Amniotic stem cell (primary cell): ENCODE measurements at places on chromosomes 13 and 19.

GRCh38 chr19:58325311-58326022 lies 1.3 kb upstream of the ZSCAN22 start:
- no peak for DNase-seq

GRCh38 chr13:112132142-112132541 lies 65.2 kb downstream of the SOX1 start:
- no peak for DNase-seq

DNA sequence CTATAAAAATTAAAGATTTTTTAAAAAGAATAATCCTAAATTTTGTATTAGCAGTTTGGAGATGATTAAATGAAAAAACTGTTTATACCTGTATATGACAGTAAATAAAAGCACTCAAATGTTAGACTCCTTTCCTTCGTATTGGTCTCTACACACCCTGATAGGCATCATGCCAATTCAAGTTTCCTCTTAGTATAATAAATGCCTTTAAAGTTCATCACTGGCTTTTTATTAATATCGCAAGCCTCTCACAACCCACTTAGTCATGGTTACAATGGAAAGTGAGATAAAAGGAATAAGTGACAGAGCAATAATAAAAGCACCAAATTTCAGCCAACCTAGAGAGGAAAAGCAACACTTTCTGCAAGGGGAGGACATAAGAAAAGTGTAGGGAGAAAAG lies 102.2 kb downstream of the PIBF1 start:
- no peak for DNase-seq

- no peak for DNase-seq
These were observed 964 bp downstream of the KHSRP start for GRCh38 chr19:6423499-6424194.

- DNase-seq: no peak
These were observed 17.4 kb upstream of the ATXN8OS start for GRCh38 chr13:70090036-70090723.

- no peak for DNase-seq
These were observed 109.7 kb upstream of the RNF113B start for GRCh38 chr13:98286799-98287198.

- DNase-seq: no peak
These were observed 4.4 kb upstream of the TMEM272 start for GRCh38 chr13:51849145-51850101.

DNA sequence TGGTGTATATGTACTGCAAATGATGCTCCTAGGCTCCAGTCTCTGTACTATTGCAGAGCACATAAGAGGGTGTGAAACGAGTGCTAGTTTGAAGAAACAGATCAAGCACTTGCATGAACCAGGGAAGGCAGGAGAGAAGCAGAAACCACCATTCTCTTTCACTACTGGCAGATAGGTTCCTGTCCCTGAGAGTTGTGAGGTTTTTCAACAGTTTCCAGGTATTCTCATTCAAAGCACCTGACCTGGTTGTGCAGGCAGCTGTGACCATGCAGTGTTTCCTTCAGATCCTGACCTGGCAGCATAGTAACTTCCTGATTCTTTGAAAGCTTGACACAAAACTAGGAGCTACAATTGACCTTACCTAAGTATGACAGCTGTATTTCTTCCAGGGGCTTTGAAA lies 164.9 kb downstream of the UFM1 start:
- no peak for DNase-seq

GRCh38 chr19:54616057-54616456 lies 14.2 kb upstream of the LILRB1 start:
- no peak for DNase-seq

DNA sequence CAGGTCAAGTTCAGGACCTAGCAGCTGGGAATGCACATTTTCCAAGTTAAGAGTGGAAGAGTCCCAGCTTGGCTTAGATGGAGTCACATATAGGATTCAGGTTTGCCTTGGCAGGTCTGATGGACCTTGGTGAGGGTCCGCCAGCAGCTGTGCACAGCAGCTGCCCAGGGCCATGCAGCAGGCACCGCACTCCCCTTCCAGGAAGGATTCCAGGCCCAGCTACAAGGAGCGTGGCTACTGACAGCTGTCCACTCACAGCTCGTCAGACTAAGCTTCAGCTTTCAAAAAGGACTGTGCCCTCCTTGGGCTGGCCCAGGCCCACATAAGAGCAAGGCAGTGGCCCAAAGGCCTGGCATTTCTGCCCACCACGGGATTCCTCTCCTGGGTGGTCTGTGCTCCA lies 68.4 kb downstream of the ALOX5AP start:
- DNase-seq: no peak

GRCh38 chr13:74115133-74115532 lies 19.1 kb downstream of the KLF12 start:
- peak; percentile 51 for DNase-seq

- DNase-seq: no peak
These were observed 1.3 kb upstream of the LENG1 start for GRCh38 chr19:54160854-54161253.

DNA sequence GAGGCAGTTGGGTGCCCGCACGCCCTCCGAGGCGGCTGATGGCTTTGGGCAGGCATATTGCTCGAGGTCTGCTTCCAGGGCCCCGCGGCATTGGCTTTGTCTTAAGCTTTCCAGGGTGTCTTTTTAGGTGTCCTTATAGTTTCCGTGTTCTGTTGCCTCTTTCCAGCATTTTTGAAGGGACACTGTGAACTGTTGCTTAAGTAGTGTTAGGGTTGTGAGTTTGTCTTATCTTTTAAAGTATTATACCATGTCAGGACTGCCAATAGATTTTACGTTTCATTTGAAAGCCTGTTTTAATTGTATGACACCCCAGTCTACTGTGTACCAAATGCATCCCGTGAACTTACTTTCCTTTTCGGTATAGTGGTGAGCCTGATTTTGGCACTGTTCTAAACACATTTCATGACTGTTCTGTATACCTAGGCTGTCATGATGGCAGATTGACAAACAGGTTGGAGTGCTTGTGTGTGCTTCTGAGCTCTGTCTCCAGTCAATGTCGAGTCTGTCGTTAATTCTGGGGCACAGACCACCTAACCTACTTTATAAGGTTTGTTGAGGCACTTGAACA lies 656 bp downstream of the PCCA start:
- DNase-seq: no peak

- no peak for DNase-seq
These were observed 103.9 kb upstream of the DIAPH3 start for GRCh38 chr13:60267498-60268202.

DNA sequence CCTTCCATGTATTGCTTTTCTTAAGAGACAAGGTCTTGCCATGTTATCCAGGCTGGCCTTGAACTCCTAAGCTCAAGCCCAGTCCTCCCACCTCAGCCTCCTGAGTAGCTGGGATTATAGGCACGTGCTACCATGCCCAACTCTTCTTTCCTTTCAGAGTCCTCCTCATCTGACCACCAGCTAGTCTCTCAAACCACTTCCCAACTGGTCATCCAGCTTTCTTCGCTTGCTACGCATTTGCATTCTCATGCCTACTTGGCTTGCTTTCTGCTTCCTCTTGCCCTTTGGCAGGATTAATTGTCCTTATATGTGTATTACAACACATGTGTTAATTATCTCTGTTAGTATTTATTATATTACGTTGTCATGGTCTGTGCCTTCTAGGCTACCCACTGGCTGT lies 6.3 kb downstream of the GPR18 start:
- DNase-seq: no peak

DNA sequence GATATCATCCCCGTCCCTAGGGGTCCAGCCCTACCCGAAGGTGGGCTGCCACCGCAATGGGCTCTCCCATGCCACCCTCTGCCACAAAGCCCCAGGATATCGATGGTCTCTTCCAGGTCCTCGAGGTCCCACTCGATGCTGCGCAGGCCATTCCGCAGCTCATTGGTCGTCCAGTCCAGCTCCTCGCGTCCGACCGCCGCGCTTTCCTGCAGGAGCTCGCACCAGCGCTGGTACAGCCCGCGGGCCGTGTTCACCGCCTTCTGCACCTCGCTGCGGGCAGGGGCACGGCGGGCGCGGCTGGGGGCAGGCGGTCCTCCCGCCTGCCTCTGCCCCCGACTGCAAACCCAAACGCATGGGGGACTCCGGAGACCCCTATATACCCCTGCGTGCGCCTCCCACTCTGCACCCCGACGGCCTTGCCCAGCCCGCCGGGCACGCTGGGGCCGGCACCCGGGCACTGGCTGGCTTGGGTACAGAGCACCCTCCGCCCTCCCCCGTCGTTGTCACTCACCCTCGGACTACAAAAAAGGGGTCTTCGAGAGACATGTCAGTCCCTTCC lies 468 bp downstream of the STX10 start:
- no peak for DNase-seq

DNA sequence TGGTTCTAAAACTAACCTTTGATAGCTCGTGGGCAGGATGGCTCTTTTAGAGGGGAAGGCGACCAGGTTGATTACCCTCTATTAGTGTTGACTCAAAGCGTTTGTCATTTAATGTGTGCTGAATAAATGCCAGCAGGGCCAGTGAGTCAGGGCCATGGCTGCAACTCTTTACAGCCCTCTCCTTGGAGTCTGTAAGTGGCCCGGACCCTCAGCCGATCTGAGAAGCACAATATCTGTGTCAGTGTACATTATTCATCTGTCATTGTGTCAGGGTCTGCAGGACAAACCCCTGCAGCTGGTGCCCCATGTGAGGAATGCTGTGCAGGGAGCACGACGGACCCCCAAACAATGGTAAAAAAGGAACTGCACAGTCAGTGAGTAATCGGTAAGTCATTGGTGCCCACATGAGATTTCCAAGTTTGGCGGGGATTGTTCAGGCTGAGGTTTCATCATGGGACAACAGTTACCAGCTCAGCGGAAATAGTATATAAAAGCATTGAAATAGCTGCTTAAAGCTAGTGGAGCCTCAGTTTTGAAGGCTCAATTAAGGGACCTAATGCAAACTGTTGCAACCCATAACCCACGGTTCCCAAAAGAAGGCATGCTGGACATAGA lies 139.1 kb downstream of the ZNF675 start:
- DNase-seq: no peak
